Effector memory CD8-positive, alpha-beta T cell (primary cell): ENCODE measurements at places on chromosomes 1 and 21.

DNA sequence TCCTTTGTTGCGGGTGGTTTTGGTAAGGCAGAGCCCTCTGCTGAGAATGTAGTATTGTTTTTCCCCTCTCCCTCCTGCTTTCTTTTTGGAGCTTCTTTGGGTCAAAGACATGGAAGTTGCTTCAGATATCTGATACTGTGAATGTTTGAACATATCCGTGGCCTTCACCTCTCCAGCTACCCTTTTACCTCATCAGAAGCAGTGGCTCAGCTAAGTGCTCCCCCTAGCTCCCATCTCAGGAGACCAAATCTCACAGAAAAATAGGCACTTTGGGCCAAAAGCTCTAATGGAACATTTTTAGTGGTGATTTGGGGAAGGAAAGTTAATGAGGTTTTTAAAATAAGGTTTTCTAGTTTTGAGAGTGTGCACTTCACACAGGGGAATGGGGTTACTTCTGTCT is 6.3 kb downstream of the TMEM200B start:
- DNase-seq = no peak

DNA sequence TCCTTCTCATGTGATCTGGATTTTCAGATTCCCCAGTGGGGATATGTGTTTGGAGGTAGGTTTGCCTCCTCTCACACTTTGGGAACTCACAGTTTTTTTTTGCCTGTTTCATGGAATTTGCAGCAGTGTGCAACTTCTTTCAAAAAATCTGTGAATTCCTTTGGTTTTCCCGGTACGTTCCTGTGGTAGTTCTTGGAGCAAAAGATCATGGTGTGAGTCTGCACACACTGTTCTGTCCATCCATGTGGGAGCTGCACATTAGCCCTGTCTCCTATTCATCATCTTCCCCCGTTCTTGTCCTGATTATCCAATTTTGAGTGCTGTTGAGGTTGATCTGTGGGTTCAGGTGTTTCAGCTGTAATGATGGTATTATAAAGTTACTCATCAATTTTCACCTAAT is 30.3 kb upstream of the TACSTD2 start:
- DNase-seq = no peak

DNA sequence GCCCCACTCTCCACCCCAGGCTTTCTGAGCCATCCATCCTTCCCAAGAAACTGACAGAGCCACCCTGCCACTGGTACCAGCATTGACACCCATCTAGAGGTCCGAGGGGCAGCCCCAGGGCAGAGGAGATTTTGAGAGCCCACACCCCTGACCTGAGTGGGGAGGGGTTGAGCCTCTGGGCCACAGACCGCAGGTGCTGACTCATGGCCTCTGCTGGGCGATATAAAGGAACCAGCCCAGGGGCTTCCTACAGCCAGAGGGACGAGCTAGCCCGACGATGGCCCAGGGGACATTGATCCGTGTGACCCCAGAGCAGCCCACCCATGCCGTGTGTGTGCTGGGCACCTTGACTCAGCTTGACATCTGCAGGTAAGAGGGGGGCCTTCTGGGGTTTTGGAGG is at the start of gene PADI4:
Gene PADI4, plus strand, starts transcription at position 252 of the 400 bp plus-strand sequence. Its CDS starts 26 bp downstream, at position 278.
- no peak for DNase-seq

GRCh38 chr1:247288341-247288740 is 32.5 kb downstream of the VN1R5 start:
- no peak for DNase-seq

GRCh38 chr1:248610301-248610700 is 12.8 kb upstream of the OR2T10 start:
- no peak for DNase-seq

- no peak for DNase-seq
These were observed 1.2 kb upstream of the STYXL2 start for GRCh38 chr1:167092653-167093052.

DNA sequence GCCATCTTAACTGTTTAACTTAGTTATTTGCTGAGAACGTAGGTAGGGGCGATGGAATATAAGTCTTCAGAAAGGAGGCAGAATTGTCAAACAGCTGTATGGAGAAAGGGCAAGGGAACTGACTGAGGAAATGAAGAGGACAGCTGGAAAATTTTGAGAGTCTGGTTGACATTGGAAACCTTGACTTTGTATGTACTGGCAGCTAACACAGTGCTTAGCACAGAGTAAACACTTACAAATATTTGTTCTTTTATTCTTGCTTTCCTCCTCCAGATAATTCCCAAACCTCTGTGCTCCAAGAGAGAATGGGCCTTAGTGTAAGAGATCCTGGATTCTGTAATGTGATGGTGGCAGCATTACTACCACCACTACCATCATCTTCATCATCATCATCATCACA is 91.3 kb downstream of the ZSCAN20 start:
- no peak for DNase-seq

DNA sequence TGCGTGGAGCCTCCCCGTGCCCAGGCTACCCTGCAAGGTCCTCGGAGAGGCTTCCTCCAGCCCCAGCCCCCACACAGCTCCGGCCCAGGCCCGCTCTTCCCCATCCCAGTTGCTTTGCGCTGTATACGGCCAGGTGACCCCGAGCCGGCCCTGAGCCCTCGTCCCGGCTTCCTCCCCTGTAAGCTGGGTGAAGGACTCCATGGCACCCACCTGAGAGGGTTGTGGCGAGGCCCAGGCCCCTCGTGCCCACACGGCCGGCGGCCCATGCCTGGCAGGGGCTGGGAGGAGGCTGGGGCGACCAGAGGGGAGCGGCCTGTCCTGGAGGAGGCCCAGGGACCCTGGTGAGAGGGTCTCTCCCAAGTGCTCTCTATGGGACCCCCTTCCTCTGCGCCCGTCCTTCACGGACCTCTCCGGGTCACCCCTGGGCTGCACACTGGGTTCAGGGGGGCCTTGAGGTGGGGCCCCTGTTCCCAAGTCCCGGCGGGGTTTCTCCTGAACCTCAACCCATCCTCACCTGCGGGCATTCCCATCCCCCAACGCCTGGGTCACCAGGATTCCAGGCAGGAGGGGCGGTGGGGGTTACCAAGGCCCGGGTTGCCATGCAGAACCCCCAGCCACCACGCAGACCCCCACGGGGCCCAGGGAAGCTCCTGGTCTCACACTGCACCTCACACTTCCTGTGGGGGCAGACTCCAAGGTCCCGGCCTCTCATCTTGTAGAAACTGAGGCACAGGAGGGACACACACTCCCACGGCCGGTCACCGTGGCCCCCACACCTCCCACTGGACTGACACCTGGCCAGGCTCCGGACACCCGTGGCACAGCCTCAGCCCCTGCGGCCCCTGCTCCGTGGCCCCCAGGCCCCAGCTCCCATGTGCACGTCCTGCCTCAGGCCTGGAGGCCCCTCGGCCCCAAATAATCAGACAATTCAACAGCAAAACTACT is 25.2 kb downstream of the COL6A1 start:
- DNase-seq = no peak

- DNase-seq = no peak
These were observed 6.8 kb downstream of the JMJD4 start for GRCh38 chr1:227728059-227728891.

DNA sequence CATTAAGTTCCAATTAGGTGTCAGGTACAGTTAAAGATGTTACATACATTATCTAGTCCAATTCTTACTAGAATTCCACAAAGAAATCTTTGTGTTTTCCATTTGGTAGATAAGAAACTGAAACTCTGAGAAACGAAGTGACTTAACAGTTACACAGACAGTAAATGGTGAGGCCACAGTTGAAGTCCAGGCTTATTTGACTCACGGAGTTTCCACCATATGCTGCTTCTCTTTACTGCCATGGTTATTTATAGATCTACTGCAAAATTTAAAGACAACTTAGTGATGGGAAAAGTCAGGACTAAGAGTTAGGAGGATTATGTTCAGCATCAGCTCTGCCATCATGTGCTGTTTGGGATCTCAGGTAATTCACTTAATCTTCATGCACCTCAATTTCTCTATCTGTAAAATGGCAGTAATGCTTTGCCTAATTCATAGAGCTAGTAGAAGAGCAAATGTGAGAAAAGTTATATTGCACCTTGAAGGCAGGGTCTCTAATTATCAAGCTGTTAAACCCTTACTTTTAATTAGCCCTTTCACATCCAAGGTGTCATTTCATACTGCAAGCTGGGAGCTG is 26.2 kb upstream of the SAMSN1 start:
- no peak for DNase-seq
